Activated CD8-positive, alpha-beta memory T cell treated with anti-CD3 and anti-CD28 coated beads for 4 hours (primary cell): ENCODE measurements at places on chromosomes 16 and 17.

GRCh38 chr17:50274897-50275221 is 593 bp downstream of the TMEM92 start:
- DNase-seq = no peak

- no peak for DNase-seq
These were observed 6.5 kb downstream of the SRP68 start for GRCh38 chr17:76065775-76066174.

DNA sequence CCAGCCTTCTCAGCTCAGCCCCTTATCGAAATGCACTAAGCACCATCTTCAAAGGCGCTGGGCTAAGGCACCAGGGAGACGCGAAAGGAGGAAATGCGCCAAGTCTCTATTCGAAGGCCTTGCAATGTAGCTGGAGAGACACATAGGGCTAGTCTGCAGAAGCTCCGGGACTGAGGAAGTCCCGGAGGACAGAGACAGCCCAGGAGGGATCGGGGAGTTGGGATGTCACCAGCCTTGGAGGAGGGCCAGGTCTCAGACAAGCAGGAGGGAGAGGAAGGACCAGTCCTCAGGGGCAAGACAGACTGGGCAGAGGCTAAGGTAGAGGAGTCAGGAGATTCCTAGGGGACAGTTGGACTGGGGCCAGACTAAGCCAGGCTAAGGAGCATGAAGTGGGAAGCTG is 8.5 kb downstream of the C17orf100 start:
- no peak for DNase-seq

- no peak for DNase-seq
These were observed 334.7 kb downstream of the SOX9 start for GRCh38 chr17:72455562-72455961.

DNA sequence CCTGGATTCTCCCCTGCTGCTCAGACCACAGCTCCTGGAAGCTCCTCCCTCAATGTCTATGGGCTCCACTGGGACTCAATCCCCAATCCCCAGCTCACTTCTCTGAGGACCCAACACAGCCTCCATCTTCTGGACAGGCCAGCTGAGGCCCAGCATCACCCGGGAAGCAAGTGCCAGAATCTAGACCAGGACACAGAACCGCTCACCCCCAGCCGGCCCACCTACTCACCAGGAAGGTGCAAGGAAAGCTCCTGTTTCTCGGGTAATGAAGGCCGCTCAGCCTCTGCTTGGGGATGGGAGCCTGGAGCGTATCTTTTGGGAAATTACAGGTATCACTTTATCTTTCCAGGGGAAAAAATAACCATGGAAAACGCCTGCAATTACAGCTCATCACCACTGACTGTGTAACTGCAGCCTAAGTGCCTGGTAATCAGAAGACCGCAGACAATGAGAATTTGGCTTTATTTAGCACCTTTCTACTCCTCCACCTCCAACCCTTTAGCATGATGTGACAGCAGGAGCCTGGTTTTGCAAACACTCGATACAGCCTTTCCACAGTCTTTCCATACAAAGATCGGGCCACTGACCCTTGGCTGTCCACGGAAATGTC is 49.6 kb upstream of the RPL38 start:
- no peak for DNase-seq

- no peak for DNase-seq
These were observed 176.5 kb downstream of the IRF8 start for GRCh38 chr16:86075488-86075785.

DNA sequence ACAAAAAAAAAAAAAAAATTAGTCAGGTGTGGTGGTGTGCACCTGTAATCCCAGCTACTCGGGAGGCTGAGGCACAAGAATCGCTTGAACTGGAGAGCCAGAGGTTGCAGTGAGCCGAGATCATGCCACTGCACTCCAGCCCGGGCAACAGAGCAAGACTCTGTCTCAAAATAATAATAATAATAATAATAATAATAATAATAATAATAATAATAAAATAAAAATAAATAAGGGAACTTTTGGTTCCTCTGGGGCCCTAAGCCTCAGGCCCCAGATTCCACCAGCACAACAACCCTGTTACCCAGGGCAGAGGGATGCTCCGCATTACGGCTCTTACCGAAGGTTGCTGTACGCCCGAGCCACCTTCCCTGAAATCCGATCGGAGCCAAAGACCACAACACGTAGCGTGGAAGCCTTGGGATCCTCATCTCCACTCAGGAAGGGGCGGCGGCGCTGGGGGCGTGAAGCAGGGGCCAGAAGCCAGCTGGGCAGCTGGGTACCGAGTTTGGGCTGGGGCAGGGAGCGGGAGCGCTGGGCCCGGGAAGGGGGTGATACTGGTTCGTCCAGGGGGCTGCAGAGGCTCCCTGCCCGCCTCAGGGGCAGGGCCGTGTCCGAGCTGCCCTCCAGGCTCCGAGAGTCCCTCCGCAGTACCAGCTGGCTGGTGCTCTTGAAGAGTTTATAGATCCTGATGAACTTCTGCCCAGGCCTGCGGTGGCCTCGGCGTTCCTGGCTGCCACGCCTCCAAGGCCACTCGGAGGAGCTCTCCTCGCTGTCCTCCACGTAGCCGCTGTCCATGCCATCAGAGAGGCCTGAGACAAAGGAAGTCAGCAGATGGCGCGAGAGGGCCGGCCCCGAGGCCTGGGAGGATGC is 20.6 kb upstream of the PIK3R6 start:
- DNase-seq = no peak

DNA sequence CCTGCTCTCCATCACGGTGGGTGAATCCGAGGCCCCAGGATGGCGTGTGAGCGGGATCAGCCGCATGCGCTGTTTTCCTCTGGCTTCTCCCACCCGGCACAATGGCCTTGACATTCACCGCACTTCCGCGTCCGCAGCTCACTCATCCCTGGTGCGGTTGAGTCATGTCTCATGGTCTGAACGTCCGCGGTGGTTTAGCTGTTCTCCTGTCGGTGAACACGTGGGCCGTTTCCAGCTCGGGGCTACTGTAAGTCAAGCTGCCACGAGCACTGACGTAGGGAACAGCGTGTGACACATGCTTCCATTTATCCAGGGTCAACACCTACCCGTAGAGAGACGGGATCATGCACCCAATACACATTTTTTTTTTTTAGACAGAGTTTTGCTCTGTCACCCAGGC is 15.3 kb upstream of the CACNA1H start:
- DNase-seq = no peak

DNA sequence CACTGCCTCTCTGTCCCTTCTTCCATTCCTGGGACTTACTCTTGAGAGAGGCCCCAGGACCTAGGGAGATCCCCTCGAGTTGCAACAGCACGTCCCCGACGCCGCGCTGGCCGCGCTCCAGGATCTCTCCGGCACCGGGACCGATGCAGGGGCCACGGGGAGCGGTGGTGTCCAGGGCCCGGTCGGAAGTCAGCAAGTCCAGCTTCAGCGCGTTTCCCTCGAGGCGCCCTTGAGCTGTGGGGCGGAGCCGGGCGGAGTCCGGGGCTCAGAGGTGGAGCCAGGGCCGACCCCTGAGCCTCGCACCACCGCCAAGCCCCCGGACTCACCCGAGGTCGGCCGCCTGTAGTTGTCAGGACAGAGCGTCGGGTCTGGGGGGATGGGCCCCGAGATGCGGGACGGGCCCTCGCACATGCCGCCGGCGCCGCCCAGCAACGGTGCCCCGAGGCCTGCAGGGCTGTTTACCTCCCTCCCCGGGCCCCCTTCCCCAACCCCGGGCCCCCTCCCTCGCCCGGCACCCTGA is 458 bp downstream of the ENKD1 start:
- no peak for DNase-seq

DNA sequence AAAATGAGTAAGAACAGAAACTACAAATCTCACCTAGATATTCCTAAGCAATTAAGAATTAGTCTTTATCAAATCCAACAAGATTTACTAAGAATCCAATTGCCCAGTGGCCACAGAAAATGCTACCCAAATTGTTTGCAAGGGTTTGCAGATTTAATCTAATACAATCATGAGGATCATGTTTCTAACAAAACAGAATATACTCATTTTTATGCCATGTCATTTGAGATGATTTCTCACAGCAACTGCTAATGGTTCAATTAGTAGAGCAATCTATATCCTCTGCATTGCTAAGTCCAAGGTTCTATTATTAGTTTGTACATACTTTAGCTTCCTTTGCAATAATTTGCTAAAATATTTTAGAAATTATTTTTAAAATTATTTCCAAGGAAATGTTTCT is 41.2 kb downstream of the HELZ start:
- no peak for DNase-seq

- no peak for DNase-seq
These were observed 28.2 kb upstream of the DNAH17 start for GRCh38 chr17:78605429-78605828.

DNA sequence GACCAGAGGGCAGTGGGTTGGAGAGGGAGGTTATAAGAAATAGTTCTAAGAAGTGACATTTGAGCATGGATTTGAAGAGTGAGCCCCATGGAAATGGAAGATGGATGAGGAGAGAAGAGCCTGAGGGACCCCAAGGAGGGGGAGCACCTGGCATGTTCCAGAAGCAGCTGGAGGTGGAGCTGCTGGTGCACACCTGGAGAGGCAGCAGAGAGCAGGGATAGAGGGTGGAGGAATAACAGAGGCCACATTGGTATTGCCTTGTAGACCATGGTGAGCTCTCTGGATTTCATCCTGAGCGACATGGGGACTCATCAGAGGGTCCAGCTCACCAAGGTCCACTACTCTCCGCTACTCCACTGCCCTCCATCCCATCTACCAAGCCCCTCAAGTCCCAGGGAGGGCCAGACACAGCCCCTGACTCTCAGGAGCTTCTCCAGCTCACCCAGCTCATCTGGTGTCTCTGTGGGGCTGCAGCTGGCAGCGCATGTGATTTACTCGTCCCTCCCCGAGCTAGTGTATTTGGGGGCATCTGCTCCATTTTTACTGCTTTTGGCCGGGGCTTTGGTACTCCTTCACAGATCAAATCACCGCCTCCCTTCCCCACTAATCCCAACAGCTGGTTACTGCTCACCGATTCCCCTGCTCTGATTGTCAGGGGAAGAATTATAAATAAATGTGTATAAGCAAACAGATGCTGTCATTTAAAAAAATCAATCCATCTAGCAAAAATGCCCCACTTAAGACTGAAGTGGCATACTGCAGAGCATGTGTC is 22.1 kb upstream of the KDM8 start:
- DNase-seq = no peak
